ENCODE measurements at places on chromosomes 1 and 21.

GRCh38 chr1:179677882-179678281, 65.2 kb upstream of the FAM163A start:
- no peak for DNase-seq

DNA sequence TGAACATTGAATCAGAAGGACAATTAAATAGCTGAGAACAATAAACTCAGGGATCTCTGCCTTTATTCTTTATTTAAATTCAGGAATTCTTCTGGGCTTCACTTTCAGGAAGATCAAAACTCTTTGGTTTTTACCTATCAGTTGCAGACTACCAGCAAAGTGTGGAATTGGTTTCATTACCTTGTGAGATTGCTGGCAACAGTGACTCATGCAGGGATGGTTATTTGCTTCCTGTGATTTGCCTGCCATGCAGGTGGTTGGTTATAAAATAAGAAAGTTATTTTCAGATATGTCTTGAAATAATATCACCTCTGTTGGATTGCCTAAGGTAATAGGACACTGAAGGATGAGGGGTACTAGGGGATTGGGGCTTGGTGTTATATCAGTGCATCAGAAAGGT, 204.6 kb downstream of the PTBP2 start:
- DNase-seq, result no peak

GRCh38 chr1:179599623-179600249, 8.1 kb downstream of the TDRD5 start:
- no peak for DNase-seq

DNA sequence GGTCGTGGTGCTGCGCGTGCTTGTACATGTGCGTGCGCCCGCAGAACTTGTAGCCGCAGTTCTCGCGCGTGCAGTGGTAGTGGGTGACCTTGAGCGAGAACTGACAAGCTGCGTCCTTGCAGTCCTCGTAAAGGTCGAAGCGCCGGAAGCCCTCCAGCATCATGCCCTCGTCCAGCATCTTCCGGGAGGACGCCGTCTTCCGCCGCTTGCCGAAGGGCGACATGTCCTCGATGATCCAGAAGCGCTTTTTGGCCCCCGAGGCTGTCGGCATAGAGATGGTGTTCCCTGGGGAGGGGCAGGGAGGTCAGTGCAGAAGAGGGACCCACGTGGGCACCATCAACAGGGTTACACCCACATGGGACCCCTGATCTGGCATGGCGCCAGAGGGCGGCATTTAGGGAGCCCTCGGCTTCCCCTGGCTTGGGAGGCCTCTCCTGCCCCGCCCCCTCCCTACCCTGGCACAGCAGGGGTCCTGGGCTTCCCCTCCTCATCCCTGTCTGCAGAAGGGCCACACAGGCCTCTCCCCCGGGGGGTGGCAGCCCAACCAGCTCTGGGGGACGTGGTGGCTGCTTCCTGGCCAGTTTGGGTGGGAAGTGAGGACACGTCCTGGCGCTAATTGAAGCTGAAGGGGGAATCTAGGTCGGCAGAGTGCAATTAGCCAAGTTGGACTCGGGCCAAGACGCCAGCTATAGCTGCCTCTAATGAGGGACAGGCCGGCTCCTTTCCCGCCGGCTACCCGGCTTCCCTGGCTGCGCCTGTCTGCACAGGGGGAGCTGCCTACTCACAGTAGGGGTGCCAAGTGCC, 156.5 kb downstream of the CASZ1 start:
- no peak for DNase-seq

DNA sequence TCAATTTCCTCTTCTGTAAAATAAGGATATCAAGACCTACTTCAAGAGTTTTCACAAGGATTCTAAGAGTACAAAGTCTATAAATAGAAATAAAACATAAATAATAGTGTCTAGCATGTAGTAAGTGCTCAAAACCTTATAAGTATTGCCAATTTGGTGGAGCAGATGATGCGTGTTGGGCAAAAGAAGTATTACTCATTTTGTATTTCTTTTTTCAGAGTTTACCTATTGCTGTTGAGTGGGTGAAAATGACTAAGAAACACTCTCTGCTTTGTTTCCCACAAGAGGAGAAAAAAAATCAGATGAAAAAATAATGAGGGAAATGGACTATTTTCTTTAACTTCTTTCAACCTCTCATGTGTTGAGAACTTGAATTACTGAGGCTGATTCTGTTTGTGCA, 103.3 kb upstream of the KCNK2 start:
- no peak for DNase-seq

DNA sequence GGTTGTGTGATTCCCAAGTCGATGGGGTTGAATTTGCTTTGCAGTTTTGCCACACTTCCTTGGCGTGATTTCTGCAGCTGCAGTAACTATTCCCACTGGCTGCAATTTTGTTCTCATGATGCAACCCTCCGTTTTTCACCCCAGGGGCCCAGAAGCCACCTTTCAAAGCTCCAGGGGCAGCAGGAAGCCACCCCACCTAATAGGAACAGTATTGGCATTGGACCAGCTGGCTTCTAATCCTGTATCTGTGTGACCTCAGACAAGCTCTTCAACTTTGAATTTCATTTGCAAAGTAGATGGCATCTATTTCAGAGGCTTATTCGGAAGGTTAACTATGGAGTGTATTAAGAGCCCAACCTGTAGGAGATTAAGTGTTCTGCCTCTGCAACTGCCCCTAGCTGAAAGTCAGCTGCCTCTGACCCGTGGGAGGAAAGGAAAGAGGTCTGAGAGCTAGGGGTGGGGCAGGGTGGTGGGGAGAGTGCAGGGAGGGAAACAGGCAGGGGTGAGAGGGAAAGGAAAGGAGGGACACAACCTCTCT, 12.6 kb downstream of the C1orf115 start:
- no peak for DNase-seq

DNA sequence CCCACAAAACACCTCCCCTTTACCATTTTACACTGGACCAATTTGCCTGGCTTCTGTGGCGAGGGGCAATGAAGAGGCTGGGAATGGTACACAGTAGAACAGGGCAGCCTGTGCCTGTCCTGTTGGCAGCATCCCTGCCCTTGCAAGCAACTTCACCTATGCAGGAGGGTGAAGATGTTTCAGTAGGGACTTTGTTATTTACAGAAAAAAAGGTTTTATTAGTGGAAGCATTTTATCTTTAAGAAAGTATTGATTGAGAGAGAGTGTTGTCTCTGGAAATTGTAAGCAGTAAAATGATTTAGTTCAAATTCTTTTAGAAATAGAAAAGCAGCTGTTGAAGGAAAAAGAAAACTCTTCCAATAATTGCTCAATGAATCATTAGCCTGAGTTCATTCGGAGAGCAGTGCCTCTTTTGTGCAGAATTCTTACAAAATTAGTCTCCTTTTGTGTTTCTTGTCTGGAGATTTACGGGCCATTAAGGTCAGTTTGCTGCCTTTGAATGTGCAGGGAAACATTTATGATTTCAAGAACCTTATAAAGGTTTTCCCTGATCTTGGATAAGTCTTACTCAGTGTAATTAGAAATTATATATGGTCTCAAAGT, 49.1 kb downstream of the HHAT start:
- no peak for DNase-seq

DNA sequence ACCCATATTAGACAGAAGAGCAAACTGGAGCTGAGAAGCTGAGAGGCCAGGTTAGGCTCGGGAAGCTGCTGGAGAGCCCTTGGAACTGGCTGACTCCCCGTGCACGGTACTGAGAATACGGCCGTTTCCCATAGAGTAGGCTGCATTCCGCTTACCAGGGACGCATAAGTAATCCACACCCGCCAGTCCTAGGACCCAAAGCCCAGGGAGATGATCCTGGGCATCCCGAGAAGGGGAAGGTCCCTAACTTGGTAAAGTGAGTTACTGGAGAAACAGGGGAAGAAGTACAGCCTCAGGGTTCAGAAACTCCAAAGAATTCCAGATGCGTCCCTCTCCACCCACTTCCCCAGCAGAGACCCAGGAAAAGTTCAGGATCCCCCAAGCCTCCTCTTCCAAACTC, 1.3 kb downstream of the LRRC38 start:
- no peak for DNase-seq

DNA sequence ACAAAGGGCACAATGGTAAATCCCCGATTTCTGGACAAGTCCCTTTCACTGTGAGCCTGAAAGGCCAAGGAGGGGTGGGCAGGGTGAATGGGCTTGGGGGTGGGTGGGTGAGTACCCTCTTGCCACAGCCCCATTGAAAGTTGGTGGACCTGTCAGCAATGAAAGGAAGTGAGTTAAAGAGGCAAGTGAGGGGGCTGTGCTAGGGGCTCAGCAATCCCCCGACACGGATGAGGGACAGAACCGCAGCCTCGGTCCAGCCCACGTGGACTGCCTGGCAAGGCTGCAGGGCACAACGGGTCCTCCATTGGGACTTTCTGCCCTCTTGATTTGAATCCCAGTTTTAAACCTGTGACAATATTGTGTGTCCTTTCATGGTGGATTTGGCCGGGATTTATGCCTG, 255.3 kb downstream of the FOXD2 start:
- no peak for DNase-seq

Data from astrocyte of the cerebellum (primary cell).